ENCODE measurements at places on chromosomes 4 and X.
A peak's percentile ranks its signal among the peaks of the same experiment; 100 is the strongest.

GRCh38 chr4:5257086-5257485 is 205.8 kb downstream of the STK32B start:
- no peaks in the 10 kb centered on the region for H3K4me1 ChIP-seq
- H3K4me3 ChIP-seq: no peak overlapping the region
- no peak overlapping the region for H3K27ac ChIP-seq
- DNase-seq: no peak
- no peaks in the 10 kb centered on the region for H3K27me3 ChIP-seq
- no peaks in the 10 kb centered on the region for H3K36me3 ChIP-seq

DNA sequence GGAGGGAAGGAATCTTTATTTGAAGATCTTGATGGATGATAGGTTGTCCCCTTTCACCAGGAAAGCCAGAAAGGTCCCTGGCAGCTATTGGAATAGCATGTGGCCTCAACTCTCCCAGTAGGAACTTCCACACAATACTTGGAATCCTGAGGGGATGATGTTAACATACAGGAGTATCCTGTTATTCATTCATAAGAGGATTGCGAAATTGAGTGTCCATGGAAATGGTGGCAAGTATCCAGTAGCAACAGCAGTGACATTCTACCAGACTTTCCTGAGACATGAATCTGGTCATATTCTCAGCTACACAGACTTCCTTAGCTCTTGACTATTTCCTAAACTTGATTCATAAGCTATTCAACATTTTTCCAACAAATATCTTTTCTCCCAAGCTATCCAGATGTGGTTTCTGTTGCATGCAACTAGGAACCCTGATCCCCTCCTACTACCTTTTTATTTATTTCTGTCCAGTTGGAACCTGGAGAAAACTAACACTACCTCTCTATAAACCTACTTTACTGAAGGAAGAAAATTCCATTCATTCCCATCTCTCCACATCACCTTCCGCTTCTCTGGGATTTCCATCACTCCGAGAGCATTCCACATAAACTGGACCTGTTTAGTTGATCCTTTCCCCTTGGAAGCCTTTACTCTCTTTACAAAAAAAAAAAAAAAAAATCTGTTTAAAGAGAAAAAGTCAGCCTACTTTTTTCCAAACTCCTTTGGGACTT is 101.8 kb downstream of the ANXA5 start:
- peak; percentile 29 for DNase-seq
- H3K4me3 ChIP-seq: no peak overlapping the region
- H3K36me3 ChIP-seq: no peaks in the 10 kb centered on the region
- no peak overlapping the region for H3K27ac ChIP-seq
- no peaks in the 10 kb centered on the region for H3K27me3 ChIP-seq

DNA sequence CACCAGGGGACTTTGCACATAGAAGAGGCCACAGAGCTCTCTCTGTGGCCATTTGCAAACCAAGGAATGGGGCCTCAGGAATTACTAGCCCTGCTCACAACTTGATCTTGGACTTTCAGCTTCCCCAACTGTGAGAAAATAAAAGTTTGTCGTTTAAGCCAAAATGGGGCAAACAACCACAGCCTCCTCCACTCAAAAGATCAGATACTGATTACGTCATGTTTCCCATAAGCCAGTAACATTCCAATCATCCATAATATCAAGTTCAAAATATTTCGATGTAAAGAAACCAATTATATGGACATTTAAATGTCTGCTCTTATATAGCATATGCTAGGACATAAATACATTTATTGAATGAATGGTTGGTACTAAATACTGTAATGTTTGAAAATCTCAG is 307.5 kb upstream of the HAND2 start:
- no peaks in the 10 kb centered on the region for H3K27me3 ChIP-seq
- H3K4me1 ChIP-seq: no peaks in the 10 kb centered on the region
- H3K36me3 ChIP-seq: no peaks in the 10 kb centered on the region
- H3K27ac ChIP-seq: no peak overlapping the region
- DNase-seq: no peak
- no peak overlapping the region for H3K4me3 ChIP-seq

- no peaks in the 10 kb centered on the region for H3K27me3 ChIP-seq
- no peaks in the 10 kb centered on the region for H3K36me3 ChIP-seq
- no peak for DNase-seq
- no peaks in the 10 kb centered on the region for H3K4me1 ChIP-seq
- no peak overlapping the region for H3K27ac ChIP-seq
Measured at GRCh38 chr4:183202523-183202922, 103.5 kb downstream of the WWC2 start.

DNA sequence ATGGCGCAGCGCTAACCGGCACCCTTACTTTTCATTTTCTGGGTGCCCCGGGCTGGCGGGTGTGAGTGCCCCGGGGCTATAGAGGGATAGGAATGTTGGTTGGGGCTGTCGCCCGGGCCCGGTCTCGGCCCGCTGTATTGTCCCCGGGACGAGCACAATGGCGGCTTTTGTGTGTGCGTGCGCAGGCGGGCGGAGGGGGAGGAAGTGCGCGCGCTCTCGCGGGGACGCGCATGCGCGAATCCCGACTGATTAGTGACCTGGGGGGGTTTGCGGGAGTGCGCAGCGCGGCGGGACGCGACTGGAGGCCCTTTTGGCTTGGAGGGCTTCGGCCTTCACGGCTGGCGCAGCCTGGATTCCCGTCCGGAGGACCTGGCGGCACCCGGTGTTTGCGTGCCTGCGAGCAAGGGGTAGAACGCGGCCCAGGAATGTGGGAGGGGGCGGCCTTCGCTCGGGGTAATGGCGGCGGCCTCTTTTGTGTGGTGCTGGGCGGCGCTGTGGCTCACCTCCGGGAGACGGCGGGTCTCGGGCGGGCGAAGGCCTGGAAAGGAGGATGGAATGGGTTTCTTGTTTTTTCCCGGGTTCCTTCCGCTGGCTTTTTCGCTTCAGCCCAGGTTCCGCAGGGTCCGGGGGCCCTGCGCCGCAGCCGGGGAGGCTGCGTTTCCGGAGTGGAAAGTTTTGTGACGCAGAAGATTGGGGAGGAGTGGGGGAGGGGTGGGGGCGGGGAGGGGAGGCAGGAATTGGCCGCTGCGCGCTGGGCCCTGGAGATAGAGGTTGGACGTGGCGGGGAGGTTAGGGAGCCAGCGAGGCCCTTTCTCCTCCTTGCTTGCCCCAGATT is 618 bp downstream of the DDX3X start:
- H3K27me3 ChIP-seq: no peaks in the 10 kb centered on the region
- peaks cover 2% of the 10 kb centered on the region for H3K36me3 ChIP-seq
- H3K4me3 ChIP-seq: peak overlapping the region; percentile 90
- H3K4me1 ChIP-seq: no peaks in the 10 kb centered on the region
- peak overlapping the region; percentile 77 for H3K27ac ChIP-seq

- no peak overlapping the region for H3K4me3 ChIP-seq
- no peaks in the 10 kb centered on the region for H3K27me3 ChIP-seq
- peak overlapping the region; percentile 45 for H3K27ac ChIP-seq
- DNase-seq: peak; percentile 92
Measured at GRCh38 chrX:9789555-9789954, 3.3 kb downstream of the SHROOM2 start.

- H3K27ac ChIP-seq: no peak overlapping the region
- peaks cover 4% of the 10 kb centered on the region for H3K4me1 ChIP-seq
- H3K4me3 ChIP-seq: no peak overlapping the region
- H3K36me3 ChIP-seq: no peaks in the 10 kb centered on the region
Measured at GRCh38 chr4:124710015-124710741, 2.4 kb downstream of the ANKRD50 start.

- no peak overlapping the region for H3K4me3 ChIP-seq
- no peaks in the 10 kb centered on the region for H3K4me1 ChIP-seq
- no peak overlapping the region for H3K27ac ChIP-seq
- no peak for DNase-seq
- no peaks in the 10 kb centered on the region for H3K36me3 ChIP-seq
Measured at GRCh38 chrX:5730556-5730955, 498.1 kb downstream of the NLGN4X start.

DNA sequence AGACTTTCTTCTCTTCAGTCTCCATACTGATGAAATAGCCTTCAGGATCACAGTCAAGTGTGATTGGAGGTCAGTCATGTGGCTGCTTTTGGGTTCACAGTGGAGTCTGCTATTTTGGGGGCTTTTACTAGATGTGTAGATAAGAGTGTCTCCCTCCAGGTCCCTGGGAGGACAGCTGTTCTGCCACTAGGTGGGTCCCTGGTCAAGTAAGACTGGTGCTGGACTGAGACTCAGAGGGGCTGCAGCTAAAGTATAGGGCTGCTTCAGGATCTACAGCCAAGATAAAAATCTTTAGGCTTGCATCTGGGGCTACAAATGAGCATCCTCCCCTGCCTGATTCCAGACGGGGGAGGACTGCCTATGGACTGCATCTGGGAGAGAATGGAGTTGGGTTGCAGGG is 200.7 kb upstream of the ANKRD50 start:
- DNase-seq: no peak
- no peaks in the 10 kb centered on the region for H3K36me3 ChIP-seq
- H3K4me1 ChIP-seq: no peaks in the 10 kb centered on the region
- H3K27ac ChIP-seq: no peak overlapping the region

- H3K27ac ChIP-seq: no peak overlapping the region
- peaks cover 25% of the 10 kb centered on the region for H3K4me1 ChIP-seq
- H3K36me3 ChIP-seq: no peaks in the 10 kb centered on the region
- no peaks in the 10 kb centered on the region for H3K27me3 ChIP-seq
Measured at GRCh38 chr4:139142980-139143379, 34.0 kb downstream of the ELF2 start.

GRCh38 chr4:154936873-154937272 is 155.8 kb downstream of the RBM46 start:
- no peak overlapping the region for H3K27ac ChIP-seq
- no peak for DNase-seq
- H3K36me3 ChIP-seq: no peaks in the 10 kb centered on the region
- H3K4me3 ChIP-seq: no peak overlapping the region

DNA sequence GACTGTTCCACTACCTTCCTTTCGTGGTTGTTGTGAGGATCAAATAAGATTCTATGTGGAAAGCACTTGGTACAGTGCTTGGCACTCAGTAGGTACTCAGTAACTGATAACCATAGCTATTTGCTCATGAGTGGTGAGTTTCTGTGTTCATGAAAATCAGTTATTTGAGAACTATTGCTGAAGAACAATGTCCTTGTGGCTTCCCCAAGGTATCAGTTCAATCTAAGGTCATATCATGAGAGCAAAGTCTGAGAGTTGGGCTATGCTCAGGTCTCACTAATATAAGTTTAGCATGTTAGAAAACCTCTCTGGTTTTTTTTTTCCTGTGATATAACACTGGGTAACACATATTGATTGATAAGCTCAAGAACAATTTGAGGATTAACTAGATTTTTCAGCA is 147.8 kb downstream of the GRIA3 start:
- H3K36me3 ChIP-seq: no peaks in the 10 kb centered on the region
- no peak overlapping the region for H3K27ac ChIP-seq
- no peaks in the 10 kb centered on the region for H3K27me3 ChIP-seq
- DNase-seq: no peak

DNA sequence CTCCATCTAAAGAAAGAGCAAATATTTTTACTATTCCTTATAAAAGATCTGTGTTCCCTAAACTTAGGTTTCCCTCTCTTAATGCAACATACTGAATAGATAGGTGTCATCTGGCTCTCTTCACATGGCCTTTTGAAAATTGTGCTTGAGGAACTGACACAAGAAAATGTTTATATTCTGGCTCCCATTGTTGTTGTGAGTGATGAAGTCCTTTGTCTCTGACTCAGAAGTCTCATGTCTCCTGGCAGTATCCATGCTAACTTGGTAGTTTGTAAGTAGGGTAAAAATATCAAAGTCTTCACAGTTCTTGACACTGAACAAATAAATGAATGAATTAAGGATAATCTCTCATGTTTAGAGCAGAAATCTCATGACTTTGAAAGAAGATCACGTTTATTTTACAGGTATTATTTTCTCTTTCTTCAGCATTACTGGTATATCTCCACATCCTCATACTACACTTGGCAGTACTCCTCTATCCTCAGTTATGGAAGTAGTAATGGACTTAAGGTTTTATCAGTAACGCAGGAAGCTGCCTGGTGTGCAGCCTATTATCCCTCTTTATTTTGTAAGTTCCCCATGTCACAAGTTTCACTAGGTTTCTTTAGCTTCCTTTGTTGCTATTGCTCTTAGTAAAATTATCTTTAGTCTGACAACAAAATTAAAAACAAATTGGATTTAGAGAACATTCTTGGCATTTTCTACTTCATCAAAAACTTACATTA is 14.2 kb upstream of the PABPC4L start:
- no peak overlapping the region for H3K27ac ChIP-seq
- H3K27me3 ChIP-seq: no peaks in the 10 kb centered on the region
- H3K4me1 ChIP-seq: no peaks in the 10 kb centered on the region
- H3K36me3 ChIP-seq: no peaks in the 10 kb centered on the region
- peak; percentile 55 for DNase-seq

DNA sequence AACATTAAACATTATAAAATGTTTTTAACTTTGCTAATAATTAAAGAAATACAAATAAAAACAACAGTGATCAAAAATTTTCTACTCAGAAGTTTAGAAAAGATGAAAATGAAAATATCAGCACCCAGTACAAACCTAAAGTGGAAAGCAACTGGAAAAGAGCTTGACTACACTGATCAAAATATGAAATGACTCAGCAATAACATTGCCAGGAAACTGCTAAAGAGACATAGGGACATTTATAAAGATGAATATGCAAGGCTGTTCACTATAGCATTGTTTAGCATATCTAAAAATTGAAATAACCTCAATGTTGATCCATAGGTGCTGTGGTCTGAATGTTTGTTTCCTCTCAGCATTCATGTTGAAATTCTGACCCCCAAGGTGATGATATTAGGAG is 88.5 kb upstream of the NOCT start:
- no peaks in the 10 kb centered on the region for H3K27me3 ChIP-seq
- no peaks in the 10 kb centered on the region for H3K4me1 ChIP-seq
- no peak overlapping the region for H3K4me3 ChIP-seq
- no peaks in the 10 kb centered on the region for H3K36me3 ChIP-seq
- no peak for DNase-seq

Measured in mesendoderm (in vitro differentiated cells).